ENCODE measurements at places on chromosomes 5 and 9.

GRCh38 chr9:134785325-134786108 lies 95.1 kb upstream of the FCN2 start:
- DNase-seq: no peak

GRCh38 chr5:122156724-122157325 lies 27.5 kb downstream of the ZNF474 start:
- DNase-seq: no peak

- DNase-seq: no peak
Measured at GRCh38 chr5:99644822-99645221, 716.0 kb upstream of the CHD1 start.

GRCh38 chr5:3382782-3383181 lies 212.8 kb upstream of the IRX1 start:
- DNase-seq: no peak

DNA sequence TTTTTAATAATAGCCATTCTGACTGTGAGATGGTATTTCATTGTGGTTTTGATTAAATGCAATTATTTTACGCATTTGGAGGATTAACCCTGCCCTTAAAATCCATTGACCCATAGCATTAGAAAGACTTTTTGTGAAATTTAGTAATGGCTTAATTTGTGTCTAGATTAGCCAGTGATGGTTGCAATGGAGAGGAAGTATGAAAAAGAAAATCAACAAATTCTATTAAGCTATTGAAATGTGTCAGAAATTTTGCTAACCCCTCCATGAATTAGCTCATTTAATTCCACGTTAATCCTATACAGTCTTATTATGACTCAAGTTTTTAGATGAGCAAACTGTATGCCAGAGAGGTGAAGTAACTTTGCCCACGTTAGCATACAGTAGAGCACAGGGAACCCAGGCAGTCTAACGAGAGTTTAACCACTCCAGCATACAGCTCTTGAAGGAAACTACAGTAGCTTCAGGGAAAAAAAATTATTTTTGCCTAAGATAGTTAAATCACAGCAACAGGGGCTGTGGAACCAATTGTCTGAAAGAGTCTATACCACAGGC lies 158.2 kb upstream of the PPP2R2B start:
- no peak for DNase-seq

- no peak for DNase-seq
Measured at GRCh38 chr9:126027566-126027965, 280.4 kb downstream of the PBX3 start.

GRCh38 chr5:43523662-43524072 lies 8.7 kb upstream of the C5orf34 start:
- DNase-seq: no peak

- no peak for DNase-seq
Measured at GRCh38 chr5:35159370-35159742, 70.9 kb downstream of the PRLR start.

- peak; percentile 75 for DNase-seq
Measured at GRCh38 chr5:134127376-134127861, 12.9 kb downstream of the TCF7 start.

- peak; percentile 28 for DNase-seq
Measured at GRCh38 chr9:91207729-91208418, 153.8 kb downstream of the AUH start.

DNA sequence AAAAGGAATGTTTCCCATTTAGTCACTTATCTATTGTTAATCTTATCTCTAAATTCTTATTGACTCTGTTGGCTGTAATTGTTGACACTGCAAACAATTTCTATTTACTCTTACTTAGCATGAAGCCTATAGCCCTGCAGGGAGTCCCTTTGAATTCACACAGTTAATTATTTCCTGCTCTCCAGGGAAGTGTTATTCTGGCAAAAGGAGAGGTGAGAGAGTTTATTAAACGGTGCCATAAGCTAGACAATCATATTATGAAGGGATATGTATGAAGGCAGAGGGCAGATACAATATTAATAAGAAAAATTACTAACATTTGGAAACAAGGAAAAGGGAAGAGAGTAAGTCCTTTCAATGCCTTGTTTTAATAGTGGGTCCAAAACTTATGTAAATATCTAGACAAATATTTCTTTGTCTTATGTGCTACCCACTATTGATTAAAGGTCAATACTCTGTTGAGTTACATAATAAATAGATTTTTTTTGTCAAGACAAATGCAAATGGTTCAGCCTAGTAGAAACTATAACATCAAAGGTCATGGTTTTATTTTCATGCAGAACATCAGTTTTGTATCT lies 107.1 kb downstream of the CDH18 start:
- no peak for DNase-seq

GRCh38 chr5:24245821-24246220 lies 399.0 kb downstream of the CDH10 start:
- no peak for DNase-seq

All from activated naive CD8-positive, alpha-beta T cell treated with anti-CD3 and anti-CD28 coated beads for 36 hours (primary cell).